ENCODE measurements at places on chromosomes 3 and 15.

- no peak overlapping the region for H3K4me3 ChIP-seq
- no peak for DNase-seq
- no peaks in the 10 kb centered on the region for H3K27me3 ChIP-seq
- no peak overlapping the region for H3K27ac ChIP-seq
- no peaks in the 10 kb centered on the region for H3K36me3 ChIP-seq
- no peaks in the 10 kb centered on the region for H3K4me1 ChIP-seq
These were observed 494.3 kb upstream of the ADAMTS9 start for GRCh38 chr3:65182085-65182484.

DNA sequence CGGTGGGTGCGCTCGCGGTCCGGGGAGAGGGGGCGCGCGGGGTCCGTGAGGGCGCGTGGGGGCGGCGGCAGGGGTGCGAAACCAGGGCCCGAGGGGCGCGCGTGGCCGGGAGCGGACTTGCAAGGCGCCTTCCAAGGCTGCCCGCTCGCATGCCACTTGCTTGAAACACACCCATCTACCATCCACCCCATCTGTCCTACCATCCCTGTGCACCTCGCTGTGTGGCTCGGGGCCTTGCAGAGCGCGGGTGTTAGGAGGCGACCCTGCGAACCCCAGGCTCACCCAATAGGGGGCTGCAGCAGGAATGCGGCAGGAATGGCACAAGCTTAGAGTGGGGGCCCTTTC lies 240 bp downstream of the CFAP100 start:
- no peak overlapping the region for H3K27ac ChIP-seq
- H3K4me1 ChIP-seq, result peaks cover 9% of the 10 kb centered on the region
- H3K4me3 ChIP-seq, result no peak overlapping the region
- H3K27me3 ChIP-seq, result peaks cover 46% of the 10 kb centered on the region

DNA sequence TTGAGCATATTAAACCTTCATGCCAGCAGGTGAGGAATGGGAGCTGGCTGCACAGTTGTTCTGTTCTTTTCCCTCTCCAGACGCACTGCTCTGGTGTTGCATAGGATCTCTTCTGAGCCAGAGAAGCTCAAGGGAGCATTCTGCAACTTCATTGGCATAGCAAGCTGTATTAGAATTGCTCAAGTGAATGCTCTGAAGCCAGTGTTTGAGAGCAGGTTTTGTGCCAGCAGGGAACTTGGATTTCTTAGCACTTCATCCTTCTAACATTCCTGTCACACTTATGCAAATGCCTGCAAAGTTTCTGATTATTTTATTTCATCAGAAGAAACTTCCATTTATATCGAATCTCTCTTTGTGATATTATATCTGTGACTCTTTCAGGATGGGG lies 366.6 kb downstream of the AGBL1 start:
- DNase-seq, result no peak
- no peak overlapping the region for H3K27ac ChIP-seq
- H3K27me3 ChIP-seq, result no peaks in the 10 kb centered on the region
- no peaks in the 10 kb centered on the region for H3K4me1 ChIP-seq
- no peak overlapping the region for H3K4me3 ChIP-seq

- no peak overlapping the region for H3K27ac ChIP-seq
- no peaks in the 10 kb centered on the region for H3K36me3 ChIP-seq
- H3K4me1 ChIP-seq, result no peaks in the 10 kb centered on the region
- no peak for DNase-seq
- H3K27me3 ChIP-seq, result peaks cover 2% of the 10 kb centered on the region
- H3K4me3 ChIP-seq, result no peak overlapping the region
These were observed 14.7 kb upstream of the RYR3 start for GRCh38 chr15:33296050-33296449.

DNA sequence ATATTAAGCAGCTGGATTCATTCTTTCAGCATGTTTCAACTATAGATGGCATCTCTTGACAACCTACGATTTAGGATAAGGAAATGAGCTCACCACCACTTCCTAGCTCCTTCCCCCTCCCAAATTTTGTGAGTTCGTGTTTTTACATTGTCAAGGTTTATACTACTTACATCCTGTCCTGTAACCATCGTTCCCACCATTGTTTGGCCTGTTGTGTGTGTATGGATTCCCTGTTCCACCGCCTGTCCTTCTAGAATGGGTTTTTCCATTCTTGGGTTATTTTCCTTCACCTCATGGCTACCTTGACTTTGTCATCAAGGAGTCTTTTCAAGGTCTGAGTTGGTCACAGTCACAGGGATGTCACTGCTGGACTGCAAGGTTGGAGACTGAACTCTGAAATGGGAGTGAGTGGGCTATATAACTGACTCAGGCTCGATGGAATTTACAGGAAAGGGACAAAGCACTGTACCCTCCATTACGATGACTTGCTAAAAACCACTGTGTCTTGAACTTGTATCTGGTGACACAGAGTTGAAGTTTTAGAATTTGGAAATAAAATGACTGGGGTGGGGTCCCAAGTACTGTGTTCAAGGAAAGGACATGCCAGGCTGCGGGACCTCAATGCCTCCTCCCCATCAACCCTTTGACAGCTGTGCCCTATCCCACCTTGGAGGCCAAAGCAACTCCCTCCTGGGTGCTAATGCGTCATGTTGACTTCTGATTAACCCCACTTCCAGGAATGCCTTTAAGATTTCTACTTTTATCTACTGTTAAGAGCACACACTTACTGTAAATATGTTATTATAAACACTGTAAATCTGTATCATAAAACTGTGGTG lies 66.8 kb upstream of the BLM start:
- H3K27me3 ChIP-seq, result peaks cover 2% of the 10 kb centered on the region
- H3K36me3 ChIP-seq, result peaks cover 3% of the 10 kb centered on the region
- H3K27ac ChIP-seq, result peak overlapping the region; percentile 94
- no peak for DNase-seq
- no peak overlapping the region for H3K4me3 ChIP-seq
- peaks cover 47% of the 10 kb centered on the region for H3K4me1 ChIP-seq

DNA sequence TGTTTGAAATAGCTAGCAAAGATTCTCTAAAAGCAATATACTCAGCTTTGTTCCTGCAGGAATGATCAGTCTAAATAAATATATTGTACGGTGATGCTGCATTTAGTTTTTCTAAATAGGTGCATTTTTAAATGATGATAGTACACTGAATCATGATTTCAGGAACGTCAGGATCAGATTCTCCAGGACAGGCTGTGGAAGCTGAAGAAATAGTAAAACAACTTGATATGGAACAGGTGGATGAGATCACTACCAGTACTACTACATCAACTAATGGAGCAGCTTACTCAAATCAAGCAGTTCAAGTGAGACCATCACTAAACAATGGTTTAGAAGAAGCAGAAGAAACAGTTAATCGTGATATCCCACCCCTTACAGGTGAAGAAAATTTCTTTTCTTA lies 46.3 kb upstream of the EIF3J start:
- DNase-seq, result no peak
- no peak overlapping the region for H3K4me3 ChIP-seq
- peaks cover 40% of the 10 kb centered on the region for H3K36me3 ChIP-seq
- no peaks in the 10 kb centered on the region for H3K27me3 ChIP-seq
- no peak overlapping the region for H3K27ac ChIP-seq
- peaks cover 20% of the 10 kb centered on the region for H3K4me1 ChIP-seq

- no peaks in the 10 kb centered on the region for H3K4me1 ChIP-seq
- no peaks in the 10 kb centered on the region for H3K36me3 ChIP-seq
- H3K4me3 ChIP-seq, result no peak overlapping the region
These were observed 8.3 kb upstream of the RHO start for GRCh38 chr3:129519896-129520715.

GRCh38 chr3:140092848-140093536 lies 158.0 kb downstream of the CLSTN2 start:
- no peaks in the 10 kb centered on the region for H3K36me3 ChIP-seq
- no peaks in the 10 kb centered on the region for H3K27me3 ChIP-seq
- H3K4me3 ChIP-seq, result no peak overlapping the region
- DNase-seq, result no peak
- H3K27ac ChIP-seq, result no peak overlapping the region

GRCh38 chr3:69683082-69683806 lies 56.0 kb upstream of the MITF start:
- H3K4me1 ChIP-seq, result no peaks in the 10 kb centered on the region
- DNase-seq, result no peak
- H3K27ac ChIP-seq, result no peak overlapping the region
- H3K4me3 ChIP-seq, result no peak overlapping the region
- H3K27me3 ChIP-seq, result no peaks in the 10 kb centered on the region

GRCh38 chr3:115384381-115384780 lies 237.3 kb upstream of the ZBTB20 start:
- no peak for DNase-seq
- no peak overlapping the region for H3K4me3 ChIP-seq
- H3K4me1 ChIP-seq, result no peaks in the 10 kb centered on the region

DNA sequence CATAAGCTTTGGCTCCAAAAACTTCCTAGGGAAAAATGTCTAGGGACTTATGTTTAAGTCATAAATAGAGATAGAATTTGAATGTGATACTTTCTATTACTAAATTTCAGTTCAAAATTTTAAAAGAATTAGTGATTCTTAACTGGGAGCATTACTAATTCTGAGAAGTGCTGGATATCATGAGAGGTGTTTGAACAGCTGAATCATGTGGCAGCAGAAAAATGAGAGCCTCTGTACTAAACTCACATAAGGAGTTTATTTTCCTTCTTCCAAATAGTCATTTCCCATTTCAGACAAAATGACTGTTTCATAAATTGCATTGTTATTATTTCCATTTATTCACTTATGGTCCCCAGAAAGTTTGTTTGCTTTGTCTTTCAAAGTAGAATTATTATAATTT lies 62.7 kb downstream of the SLMAP start:
- peaks cover 3% of the 10 kb centered on the region for H3K36me3 ChIP-seq
- no peak overlapping the region for H3K4me3 ChIP-seq
- DNase-seq, result no peak
- H3K27me3 ChIP-seq, result no peaks in the 10 kb centered on the region
- no peak overlapping the region for H3K27ac ChIP-seq

GRCh38 chr15:83889995-83890394 lies 236.1 kb downstream of the ADAMTSL3 start:
- no peaks in the 10 kb centered on the region for H3K36me3 ChIP-seq
- peaks cover 5% of the 10 kb centered on the region for H3K27me3 ChIP-seq
- no peak overlapping the region for H3K4me3 ChIP-seq
- DNase-seq, result no peak
- H3K27ac ChIP-seq, result no peak overlapping the region

- no peak for DNase-seq
- no peak overlapping the region for H3K4me3 ChIP-seq
- H3K27me3 ChIP-seq, result no peaks in the 10 kb centered on the region
- H3K36me3 ChIP-seq, result no peaks in the 10 kb centered on the region
These were observed 579.3 kb downstream of the EDEM1 start for GRCh38 chr3:5766848-5767247.

GRCh38 chr3:26484140-26484539 lies 138.4 kb upstream of the LRRC3B start:
- H3K4me1 ChIP-seq, result no peaks in the 10 kb centered on the region
- no peaks in the 10 kb centered on the region for H3K36me3 ChIP-seq
- H3K27ac ChIP-seq, result no peak overlapping the region

GRCh38 chr15:40956541-40956982 lies 3.3 kb downstream of the CHAC1 start:
- H3K36me3 ChIP-seq, result peaks cover 4% of the 10 kb centered on the region
- no peaks in the 10 kb centered on the region for H3K27me3 ChIP-seq
- peaks cover 29% of the 10 kb centered on the region for H3K4me1 ChIP-seq
- DNase-seq, result no peak
- no peak overlapping the region for H3K4me3 ChIP-seq

- H3K27me3 ChIP-seq, result peaks cover 6% of the 10 kb centered on the region
- H3K27ac ChIP-seq, result no peak overlapping the region
- H3K36me3 ChIP-seq, result no peaks in the 10 kb centered on the region
These were observed 221.4 kb downstream of the TLE3 start for GRCh38 chr15:69876064-69876940.

GRCh38 chr3:160403028-160403545 lies 3.6 kb downstream of the SMC4 start:
- DNase-seq, result no peak
- H3K27ac ChIP-seq, result peak overlapping the region; percentile 77
- H3K36me3 ChIP-seq, result peaks cover 62% of the 10 kb centered on the region
- H3K27me3 ChIP-seq, result peaks cover 3% of the 10 kb centered on the region
- H3K4me1 ChIP-seq, result peaks cover 44% of the 10 kb centered on the region

- H3K27ac ChIP-seq, result no peak overlapping the region
- no peaks in the 10 kb centered on the region for H3K36me3 ChIP-seq
- no peak overlapping the region for H3K4me3 ChIP-seq
- DNase-seq, result no peak
These were observed 371.9 kb upstream of the CNTN4 start for GRCh38 chr3:1726741-1727140.

GRCh38 chr3:189344996-189345395 lies 173.2 kb downstream of the TPRG1 start:
- no peaks in the 10 kb centered on the region for H3K4me1 ChIP-seq
- no peak overlapping the region for H3K27ac ChIP-seq
- H3K4me3 ChIP-seq, result no peak overlapping the region
- DNase-seq, result no peak
- no peaks in the 10 kb centered on the region for H3K27me3 ChIP-seq

DNA sequence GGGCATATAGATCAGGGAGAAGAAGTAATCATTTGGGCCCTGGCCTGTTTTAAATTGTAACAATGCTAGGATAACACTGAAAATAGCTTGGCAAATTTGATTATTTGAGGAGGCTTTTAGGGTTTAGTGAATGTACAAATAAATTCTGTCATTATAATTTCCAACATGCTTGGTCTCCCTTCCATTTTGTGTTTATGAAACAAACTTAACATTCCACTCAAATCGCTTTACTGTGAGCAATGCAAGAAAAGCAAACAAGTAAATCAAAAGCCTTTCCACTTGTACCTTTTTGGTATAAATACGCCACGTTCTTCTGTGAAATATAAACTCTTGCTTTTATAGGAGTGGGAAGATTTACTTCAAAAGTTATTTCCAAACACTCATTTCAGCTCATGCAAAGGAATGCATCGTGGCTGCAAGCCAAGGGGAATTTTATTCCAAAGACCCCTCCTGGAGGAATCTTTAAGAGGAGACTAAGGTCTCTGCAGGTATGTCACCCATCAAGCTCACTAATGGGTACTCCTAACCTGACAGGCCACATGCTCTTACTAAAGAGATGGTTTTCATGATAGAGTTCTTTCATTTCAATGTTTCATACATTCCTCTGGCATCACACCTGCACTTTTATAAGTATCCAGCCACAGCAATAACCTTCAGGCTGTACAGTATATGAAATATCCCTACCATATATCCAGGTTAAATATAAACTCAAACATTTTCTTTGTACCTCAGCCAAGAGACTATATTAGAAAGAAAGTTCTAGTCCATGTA lies 115.2 kb downstream of the P3H2 start:
- H3K27ac ChIP-seq, result no peak overlapping the region
- H3K27me3 ChIP-seq, result peaks cover 12% of the 10 kb centered on the region
- H3K4me3 ChIP-seq, result no peak overlapping the region
- no peak for DNase-seq
- H3K4me1 ChIP-seq, result no peaks in the 10 kb centered on the region
- H3K36me3 ChIP-seq, result no peaks in the 10 kb centered on the region

GRCh38 chr15:99487337-99487730 lies 78.5 kb upstream of the MEF2A start:
- H3K36me3 ChIP-seq, result no peaks in the 10 kb centered on the region
- no peak overlapping the region for H3K4me3 ChIP-seq
- H3K4me1 ChIP-seq, result peaks cover 7% of the 10 kb centered on the region
- DNase-seq, result peak; percentile 8

- no peak for DNase-seq
- H3K36me3 ChIP-seq, result no peaks in the 10 kb centered on the region
- H3K27ac ChIP-seq, result no peak overlapping the region
- H3K4me3 ChIP-seq, result no peak overlapping the region
- H3K4me1 ChIP-seq, result no peaks in the 10 kb centered on the region
These were observed 310.6 kb upstream of the ATP11B start for GRCh38 chr3:182482705-182483104.

GRCh38 chr3:78642226-78643035 lies 1125.4 kb downstream of the ROBO1 start:
- no peaks in the 10 kb centered on the region for H3K4me1 ChIP-seq
- no peak for DNase-seq
- H3K27me3 ChIP-seq, result no peaks in the 10 kb centered on the region
- no peak overlapping the region for H3K27ac ChIP-seq
- no peaks in the 10 kb centered on the region for H3K36me3 ChIP-seq
